Endothelial cell of umbilical vein (primary cell): ENCODE measurements at places on chromosomes 11 and 22. TPM values are rescaled to one million over a fixed set of nuclear protein-coding genes. Genes with fewer than 3 reads are reported as not detected.

- no peak overlapping the region for H3K27ac ChIP-seq
- H3K4me1 ChIP-seq, result peaks cover 43% of the 10 kb centered on the region
- no peak overlapping the region for H3K4me3 ChIP-seq
- H3K36me3 ChIP-seq, result peaks cover 38% of the 10 kb centered on the region
- DNase-seq, result no peak
- no peaks in the 10 kb centered on the region for H3K27me3 ChIP-seq
Measured at GRCh38 chr11:62888406-62888805, 7.7 kb downstream of the SLC3A2 start.

GRCh38 chr11:74566146-74566960 lies 26.0 kb upstream of the POLD3 start:
- no peak for DNase-seq
- H3K4me3 ChIP-seq, result no peak overlapping the region
- peaks cover 1% of the 10 kb centered on the region for H3K27me3 ChIP-seq
- H3K4me1 ChIP-seq, result no peaks in the 10 kb centered on the region
- no peak overlapping the region for H3K27ac ChIP-seq

- no peaks in the 10 kb centered on the region for H3K27me3 ChIP-seq
- H3K4me1 ChIP-seq, result no peaks in the 10 kb centered on the region
- H3K27ac ChIP-seq, result no peak overlapping the region
- DNase-seq, result no peak
Measured at GRCh38 chr11:122804796-122805195, 33.5 kb upstream of the CRTAM start.

The MFNG gene
- total RNA-seq, result 188 and 197 TPM in 2 replicates

The NCR3LG1 gene
- total RNA-seq, result 8.1 and 8.7 TPM in 2 replicates

The FOLR3 gene
- not detected in 2 replicates for total RNA-seq
